ENCODE measurements at places on chromosomes 16 and 17.

DNA sequence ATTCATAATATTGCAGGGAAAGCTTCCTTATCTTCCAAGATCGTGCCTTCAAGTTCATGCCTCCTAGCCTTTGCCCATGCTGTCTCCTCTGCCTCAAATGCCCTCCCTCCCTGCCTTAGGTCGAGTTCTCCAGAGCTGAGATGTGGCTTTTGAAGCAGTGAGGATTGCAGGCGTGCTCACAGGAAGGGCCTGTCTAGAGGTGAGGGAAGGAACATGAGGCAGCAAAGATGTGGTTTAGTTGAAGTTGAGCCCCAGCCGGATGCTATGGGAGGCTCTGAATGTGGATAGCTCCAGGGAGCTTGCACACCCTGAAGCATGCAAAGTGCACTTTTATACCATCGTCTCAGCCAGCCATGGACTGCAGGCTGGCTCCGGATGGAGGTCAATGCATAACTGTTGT is 754.6 kb upstream of the EEF2KMT start:
- no peak for DNase-seq

DNA sequence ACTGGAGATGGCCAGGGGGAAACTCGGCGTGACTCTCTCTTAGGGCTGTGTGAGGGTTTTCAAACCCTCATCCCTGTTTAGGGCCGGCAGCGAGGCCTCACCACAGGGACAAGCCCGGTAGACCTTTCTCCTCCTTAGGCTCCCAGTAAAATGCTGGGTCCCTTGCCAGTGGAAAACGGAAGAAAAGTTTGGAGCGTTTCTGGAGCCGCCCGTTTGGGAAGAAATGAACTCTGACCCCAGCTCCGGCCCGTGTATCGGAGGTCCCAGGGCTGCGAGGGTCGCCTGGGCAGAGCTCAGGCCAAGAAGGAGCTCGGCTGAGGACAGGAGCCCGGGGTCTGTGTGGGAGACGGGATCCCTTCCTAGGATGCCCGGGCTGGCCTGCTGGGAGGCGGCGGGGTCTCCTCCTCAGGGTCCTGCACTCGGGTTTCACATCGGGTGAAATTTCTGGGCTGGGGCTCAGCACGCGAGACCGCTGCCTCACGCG is 23.2 kb downstream of the ZNF213 start:
- no peak for DNase-seq

DNA sequence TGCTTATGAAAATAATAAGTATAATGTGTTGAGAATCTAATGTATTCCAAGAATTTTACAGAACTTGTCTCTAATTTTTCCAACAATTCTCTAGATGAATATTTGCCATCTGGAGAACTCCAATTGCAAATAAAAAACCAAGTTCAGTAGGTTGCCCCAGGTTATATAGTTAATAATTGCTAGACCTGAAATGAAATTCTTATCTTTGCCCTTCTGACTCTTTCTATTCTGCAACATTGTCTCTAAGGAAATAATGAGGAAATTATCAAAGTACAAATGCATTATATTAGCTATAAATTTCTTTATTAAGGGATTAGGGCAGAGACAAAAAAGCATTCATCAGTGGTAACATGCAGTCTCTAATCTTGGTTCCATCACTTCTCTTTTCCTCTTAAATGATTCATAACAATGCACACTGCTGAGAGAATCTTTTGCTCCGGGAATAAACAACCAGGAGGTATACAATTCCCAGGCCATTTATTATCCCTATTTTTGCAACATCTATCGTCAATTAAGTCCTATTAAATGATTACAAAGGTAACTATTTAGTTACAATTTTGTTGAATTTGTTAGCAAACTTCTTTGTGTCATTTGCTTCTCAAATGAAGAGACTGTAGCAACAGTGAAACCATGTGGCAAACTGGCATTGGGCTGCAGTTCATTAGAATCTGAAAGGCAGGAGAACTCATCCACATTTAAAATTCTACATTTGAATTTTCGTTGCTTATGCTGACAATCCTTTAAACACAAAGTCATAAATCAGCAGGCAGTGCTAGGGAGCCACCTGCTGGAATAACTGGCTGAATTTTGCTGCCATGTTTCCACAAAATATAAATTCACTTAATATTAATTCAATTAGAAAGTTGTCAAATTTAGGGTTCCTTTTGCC is 349.6 kb downstream of the KIF2B start:
- no peak for DNase-seq

GRCh38 chr16:58024486-58025350 is 836 bp upstream of the MMP15 start:
- peak; percentile 35 for DNase-seq

DNA sequence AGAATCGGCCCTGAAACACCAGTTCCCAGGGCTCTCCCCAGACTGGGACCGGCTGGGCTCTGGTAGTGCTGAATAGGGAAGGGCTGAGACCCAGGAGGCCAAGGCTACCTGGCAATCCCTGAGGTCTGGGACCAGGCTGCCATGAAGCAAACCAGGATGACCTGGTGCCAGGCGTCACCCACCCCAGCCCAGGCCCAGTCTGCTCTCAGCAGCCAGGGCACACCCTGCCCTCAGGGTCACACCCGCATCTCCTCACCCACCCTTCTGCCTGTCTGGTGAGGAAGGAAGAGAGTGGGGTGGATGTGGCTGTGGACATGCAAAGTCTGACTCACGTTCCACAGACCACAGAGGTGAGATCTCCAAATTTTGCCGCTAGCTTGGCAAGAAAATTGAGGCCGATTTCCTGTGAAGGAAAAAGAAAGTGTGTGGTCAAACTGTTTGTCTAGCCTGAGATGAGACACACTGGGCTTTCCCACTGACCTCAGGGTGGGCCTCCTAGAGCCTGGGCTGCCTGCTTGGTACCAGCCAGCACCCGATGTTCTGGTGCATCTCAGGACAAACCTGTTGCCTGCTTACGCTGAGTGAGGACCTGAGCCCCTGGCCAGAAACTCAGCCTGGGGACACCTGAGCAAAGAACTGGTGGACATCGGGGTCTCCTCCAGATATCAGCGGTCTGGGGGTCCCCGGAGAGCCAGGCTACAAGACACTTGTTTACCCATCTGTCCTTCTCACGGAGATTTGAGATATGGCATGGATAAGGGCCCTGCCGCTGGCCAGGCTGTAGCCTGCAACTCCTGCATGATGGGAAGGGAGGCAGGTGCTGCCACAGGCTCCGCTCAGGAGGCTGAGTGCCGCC is 6.3 kb upstream of the RAB37 start:
- DNase-seq = peak; percentile 63

DNA sequence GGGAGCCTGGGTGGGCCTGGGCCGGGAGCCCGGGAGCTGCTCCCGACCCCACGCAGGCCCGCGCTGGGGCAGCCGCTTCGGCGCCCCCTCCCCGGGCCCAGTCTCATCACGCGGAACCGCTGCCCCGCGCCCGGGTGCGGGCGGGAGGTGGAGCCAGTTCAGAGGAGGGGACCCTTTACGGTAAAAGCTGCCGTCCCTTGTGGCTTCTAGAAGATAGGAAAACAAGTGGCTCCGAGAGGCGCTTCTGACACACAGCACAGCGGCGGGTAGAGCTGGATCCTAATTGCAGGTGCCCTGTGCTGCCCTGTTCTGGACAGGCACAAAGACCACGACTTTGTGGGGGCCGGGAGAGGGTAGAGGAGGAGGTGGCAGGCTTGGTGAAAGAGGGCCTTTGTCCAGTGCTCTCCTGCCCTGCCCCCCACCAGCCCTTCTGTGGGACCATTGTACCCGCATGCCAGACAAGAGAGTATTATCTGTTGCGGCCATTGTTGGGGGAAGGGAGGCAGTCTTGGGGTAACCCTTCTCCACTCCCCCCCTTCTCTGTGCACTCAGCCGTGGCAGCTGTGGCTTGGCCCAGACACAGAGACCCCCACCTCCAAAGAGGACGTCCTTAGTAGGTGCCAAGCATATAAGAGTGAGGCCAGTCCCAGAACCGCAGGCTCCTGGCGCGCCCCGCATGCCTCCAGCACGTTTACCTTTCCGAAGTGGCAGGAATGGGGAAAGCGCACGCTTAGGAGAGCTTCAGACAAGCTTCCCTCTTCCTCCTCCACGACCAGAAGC is 736 bp downstream of the CNP start:
- peak; percentile 61 for DNase-seq

GRCh38 chr16:89453501-89454321 is 36.6 kb downstream of the ANKRD11 start:
- no peak for DNase-seq

- no peak for DNase-seq
These were observed 14.7 kb downstream of the MPP2 start for GRCh38 chr17:43892647-43892952.

- no peak for DNase-seq
These were observed 2.2 kb downstream of the C17orf67 start for GRCh38 chr17:56831369-56832095.

GRCh38 chr16:16042076-16042475 is 92.7 kb downstream of the ABCC1 start:
- no peak for DNase-seq

GRCh38 chr17:1039123-1039507 is 42.2 kb downstream of the TIMM22 start:
- no peak for DNase-seq

GRCh38 chr17:14294876-14295275 is 6.0 kb upstream of the HS3ST3B1 start:
- no peak for DNase-seq

DNA sequence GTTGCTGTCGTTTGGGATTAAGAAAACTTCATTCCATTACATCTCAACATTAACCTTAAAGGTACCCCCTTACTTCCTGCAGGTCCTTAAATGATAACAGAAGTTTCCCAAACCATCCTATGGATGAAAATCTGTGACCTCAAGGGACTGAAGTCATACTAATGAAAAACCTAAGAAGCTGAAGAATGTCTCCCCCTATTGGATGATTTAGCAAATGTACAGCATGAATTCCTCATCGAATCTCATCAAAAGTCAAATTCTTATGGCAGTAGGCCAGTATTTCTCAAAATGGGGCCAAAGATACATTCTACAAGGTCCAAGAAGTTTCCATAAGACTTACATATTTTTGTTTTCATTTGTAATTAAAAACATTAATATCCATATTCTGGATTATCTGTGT is 13.5 kb downstream of the SCO1 start:
- no peak for DNase-seq

- no peak for DNase-seq
These were observed 18.7 kb downstream of the DUS2 start for GRCh38 chr16:68041783-68042182.
